ENCODE measurements at places on chromosomes 11 and 22.

- peak; percentile 82 for DNase-seq
Measured at GRCh38 chr11:73308003-73308960, at the start of gene ARHGEF17. Gene ARHGEF17 (plus strand): TSS chr11:73308276. CDS start chr11:73308639, 363 bp downstream.

- no peak for DNase-seq
Measured at GRCh38 chr11:10351435-10351764, 46.5 kb downstream of the ADM start.

- DNase-seq, result no peak
Measured at GRCh38 chr11:66494935-66495334, 14.7 kb downstream of the DPP3 start.

- no peak for DNase-seq
Measured at GRCh38 chr11:126748793-126749192, 251.8 kb downstream of the KIRREL3 start.

GRCh38 chr22:50712341-50713007, 25.5 kb upstream of the ACR start:
- DNase-seq, result no peak

DNA sequence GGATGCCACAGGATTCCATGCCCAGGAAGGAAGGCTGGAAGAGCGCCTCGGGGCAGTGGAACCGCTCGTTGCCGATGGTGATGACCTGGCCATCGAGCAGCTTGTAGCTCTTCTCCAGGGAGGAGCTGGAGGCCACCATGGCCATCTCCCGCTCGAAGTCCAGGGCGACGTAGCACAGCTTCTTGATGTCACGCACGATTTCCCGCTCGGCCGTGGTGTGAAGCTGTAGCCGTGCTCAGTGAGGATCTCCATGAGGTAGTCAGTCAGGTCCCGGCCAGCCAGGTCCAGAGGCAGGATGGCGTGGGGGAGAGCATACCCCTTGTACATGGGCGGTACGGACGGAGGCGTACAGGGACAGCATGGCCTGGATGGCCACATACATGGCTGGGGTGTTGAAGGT, 17.9 kb upstream of the EP300 start:
- no peak for DNase-seq

DNA sequence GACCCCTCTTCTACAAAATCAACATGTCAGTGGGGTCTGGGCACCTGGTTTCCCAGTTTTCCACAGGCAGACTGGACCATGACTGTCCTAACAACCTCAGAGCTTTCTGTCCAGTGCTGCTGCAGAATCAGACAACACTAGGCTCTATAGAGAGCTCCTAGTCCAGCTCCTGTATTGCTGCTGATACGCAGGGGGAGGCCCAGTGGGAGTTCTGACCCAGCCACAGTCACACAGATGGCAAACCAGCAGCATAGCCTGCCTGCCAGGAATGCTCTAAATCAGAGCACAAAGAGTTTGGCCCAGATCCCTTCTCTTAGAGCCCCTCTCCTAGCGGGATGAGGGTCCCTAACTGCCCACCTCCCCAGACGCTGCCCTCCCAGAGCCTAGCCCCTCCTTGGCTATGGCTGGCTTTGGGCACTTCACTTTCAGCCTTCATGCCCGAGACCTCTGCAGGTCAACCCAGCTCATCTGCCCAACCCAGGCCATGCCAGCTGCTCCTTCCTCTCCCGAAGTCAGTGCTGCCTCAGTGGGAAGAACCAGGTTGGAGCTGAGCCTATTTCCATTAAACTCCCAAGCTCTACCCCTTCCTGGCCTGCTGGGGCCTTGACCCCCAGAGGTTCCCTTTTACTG, 15.8 kb upstream of the SLCO2B1 start:
- DNase-seq, result no peak

DNA sequence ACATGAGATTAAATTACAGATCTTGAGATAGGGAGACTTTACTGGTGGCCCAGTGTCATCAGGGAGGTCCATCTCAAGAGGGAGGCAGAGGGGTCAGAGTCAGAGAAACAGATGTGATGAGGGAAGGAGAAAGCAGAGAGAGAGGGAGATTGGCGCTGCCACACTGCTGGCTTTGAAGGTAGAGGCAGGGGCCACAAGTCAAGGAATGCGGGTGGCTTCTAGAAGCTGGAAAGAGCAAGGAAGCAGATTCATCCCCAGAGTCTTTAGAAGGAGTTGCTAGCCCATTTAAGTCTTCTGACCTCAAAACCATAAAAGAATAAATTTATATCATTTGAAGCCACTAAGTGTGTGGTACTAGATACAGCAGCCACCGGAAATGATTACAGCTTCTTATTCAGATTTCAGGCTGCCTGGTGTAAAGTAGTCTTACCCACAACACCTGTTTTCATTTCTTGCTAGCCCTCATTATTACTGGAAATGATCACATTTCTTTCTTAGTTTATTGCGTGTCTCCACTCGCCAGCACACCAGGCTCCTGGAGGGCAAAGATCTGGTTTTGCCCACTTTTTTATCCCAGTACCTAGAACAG, 12.6 kb upstream of the SERPINH1 start:
- no peak for DNase-seq

- no peak for DNase-seq
Measured at GRCh38 chr11:110121204-110121603, 28.0 kb downstream of the ZC3H12C start.

DNA sequence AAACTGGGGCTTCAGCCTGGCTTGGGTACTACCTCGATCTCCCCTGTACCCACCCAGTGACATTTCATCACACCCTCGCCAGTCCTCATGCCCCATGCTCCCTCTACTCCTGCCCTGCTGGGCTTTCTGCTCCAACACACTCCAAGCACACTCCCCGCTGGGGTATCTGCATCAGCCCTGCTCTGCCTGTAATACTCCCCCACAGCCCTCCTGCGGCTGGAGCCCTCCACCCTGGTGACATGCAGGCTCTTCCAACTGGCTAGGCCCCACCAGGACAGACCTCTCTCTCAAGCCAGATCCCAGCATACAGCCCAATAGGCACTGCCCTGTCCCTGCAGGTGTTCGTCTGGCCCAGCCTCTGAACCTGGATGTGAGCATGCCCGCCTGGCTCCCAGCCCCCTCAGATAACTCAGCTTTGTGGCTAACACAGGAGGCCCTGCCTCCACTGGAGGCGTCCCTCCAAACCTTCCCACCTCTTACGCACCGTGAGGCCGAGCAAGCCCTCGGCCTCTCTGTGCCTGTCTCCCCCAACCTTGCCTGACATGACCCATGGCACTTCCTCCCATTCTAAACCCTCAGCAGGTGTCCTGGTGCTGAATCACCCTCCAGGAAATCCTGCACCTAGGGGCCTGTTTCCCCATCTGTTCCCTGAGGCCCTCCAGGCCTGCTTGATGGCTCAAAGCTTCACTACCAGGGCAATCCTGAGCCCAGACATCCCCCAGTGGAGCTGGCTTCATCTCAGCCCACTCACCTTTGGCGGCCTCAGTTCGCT, 33.5 kb upstream of the TXNRD2 start:
- DNase-seq, result no peak

Data from GM20000 (cell line).